Stimulated activated CD4-positive, alpha-beta T cell treated with anti-CD3 and anti-CD28 coated beads, Interleukin-12 subunit alpha, Interleukin-12 subunit beta, amount 100 ng/mL, for 24 hours (primary cell): ENCODE measurements at places on chromosomes 7 and 10.

DNA sequence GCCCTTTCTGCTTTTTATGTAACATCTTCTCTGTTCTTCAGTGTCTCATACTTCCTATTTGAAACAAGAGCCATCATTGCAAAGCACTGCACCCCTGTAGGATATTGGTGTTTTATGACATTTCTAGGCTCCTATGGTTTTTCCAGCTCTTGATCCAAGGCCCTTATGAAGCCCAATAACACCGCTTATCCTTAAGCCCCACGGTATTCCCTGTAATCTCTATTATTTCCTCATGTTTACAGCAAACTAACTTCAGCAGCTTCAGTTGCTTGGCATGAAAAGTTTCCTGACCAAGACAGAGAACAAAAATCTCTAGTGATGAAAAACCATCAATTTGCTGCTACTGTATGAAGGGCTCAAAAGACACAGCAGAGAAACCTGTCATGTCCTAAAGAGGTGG lies 34.1 kb upstream of the TES start:
- DNase-seq = no peak

DNA sequence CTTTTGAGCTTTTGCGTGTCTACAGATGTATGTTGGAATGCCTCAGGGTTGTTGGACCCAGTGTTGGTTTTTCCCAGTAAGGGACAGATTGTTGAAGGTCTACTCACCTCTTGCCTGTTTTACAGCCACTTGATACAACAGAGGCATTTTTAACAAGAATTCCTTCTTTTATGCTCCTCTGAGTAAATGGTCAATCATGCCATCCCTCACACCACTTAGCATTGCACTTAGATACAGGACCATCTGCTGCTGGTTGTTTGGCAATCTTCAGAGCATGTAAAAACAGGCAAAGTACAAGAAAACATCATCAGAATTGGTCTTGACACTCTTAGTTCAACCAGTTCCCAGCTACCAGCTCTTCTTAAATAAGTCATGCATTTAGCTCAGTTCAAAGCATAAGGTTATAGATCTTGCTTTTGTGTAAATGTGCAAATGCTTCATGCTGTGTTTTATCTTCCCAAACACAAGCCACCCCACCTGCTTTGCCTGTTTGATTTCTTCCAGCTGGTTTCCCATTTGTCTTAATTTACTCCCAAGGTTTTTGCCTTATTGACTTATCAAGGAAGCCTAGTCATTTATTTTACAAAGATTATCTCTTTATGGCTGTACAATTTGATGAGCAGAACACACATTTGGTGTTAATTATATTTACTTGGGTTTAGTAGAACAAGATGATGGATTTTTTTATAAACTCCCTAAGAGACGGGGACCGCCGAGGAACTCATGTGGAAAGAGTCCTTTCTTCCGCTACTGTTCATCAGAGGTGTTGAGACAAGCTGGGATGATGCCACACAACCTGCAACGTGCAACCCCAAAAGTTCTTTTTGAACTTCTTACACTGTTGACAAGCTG lies 136.6 kb downstream of the AHR start:
- no peak for DNase-seq

GRCh38 chr10:92506336-92506735 lies 67.6 kb downstream of the IDE start:
- no peak for DNase-seq

- no peak for DNase-seq
These were observed 111.5 kb downstream of the CCNY start for GRCh38 chr10:35447693-35448407.

- no peak for DNase-seq
These were observed 104.8 kb upstream of the SLC25A13 start for GRCh38 chr7:96426685-96427084.

DNA sequence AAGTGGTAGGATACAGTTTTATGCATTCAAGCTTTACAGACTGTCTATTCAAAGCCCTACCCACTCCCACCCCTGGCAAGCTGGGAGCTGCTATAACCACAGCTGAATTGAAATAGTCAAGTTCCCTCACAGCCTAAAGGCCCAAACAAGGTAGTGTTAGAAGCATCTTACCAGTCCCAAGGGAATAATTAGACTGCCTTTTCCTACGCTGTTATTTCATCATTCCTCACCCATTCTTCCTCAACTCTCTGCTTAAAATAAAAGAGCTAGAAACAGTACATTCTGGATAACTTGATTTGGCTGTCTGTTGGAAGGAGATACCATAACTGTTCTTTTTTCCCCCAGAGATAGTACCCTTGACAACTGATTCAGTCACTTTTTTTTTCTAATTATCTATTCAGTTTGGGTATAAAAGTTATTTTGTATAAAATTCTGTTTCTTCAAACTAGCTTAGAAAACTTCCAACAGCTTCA lies 54.0 kb downstream of the RAPGEF5 start:
- no peak for DNase-seq

DNA sequence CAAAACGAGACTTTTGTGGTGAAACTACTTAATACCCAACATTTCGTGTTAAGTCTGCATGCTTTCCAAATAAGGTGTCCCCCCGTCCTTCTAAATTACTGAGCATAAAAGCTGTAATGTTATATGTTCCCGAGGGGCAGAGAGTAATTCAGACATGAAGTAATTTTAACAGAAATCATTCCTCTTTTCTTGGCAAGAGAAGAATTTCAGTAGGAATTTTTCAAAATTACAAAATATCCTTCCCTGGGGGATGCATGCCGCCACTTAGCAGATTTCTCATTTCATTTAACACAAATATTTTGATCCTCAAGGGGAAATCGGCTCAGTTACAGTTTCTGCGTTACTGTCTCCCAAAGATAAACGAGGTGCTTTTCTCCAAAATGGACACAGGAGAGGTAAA lies 213.2 kb upstream of the RHOBTB1 start:
- no peak for DNase-seq

GRCh38 chr7:74482629-74483401 lies 29.1 kb downstream of the GTF2IRD1 start:
- DNase-seq = no peak

DNA sequence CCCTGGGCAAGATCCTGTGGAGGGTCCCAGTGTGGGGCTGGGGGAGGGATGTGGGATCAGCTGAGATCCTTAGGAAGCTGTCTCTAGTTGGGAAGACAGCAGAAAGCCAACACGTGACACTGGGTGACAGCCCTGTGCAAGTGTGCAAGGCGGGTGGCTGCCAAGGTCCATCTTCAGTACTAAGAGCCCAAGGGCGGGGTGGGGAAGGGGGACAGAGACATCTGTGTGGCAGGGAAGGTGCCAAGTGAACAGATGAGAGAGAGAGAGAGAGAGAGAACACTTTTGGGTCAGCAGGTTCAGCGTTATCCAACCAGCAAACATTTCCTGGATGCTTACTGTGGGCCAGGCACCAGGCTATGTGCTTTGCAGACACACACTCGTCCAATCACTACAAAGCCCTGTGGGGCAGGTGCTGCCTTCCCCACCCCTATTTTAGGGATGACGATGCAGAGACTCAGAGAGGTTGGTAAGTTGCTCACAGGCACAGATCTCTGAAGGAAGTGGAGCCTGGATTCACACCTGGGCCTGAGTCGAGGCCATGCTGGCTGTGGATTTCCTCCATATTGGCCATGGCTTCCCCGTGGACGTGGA lies 135.7 kb downstream of the GRK5 start:
- DNase-seq = no peak

GRCh38 chr10:31322647-31323046 lies 3.6 kb downstream of the ZEB1 start:
- no peak for DNase-seq

GRCh38 chr10:93722550-93722949 lies 20.2 kb upstream of the FRA10AC1 start:
- no peak for DNase-seq

DNA sequence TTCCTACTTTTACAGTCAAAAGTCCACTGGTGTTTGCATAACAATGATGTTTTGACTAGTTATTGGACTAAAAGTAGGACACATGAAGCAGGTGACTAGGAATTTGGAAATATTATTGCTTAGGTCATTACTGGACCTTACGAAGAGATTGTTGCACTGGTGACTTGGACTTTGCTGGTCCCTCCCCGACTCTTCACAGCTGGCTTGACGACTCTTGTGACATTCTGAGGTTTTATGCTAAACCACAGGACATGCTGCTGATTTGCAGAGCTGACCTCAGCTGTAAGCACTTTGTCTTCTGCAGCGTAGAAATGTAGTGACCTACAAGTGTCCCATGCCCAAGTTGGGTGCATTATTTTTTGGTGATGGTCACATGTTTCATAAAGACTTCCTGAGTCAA lies 21.9 kb downstream of the PCBD1 start:
- DNase-seq = no peak

- DNase-seq = no peak
These were observed 227.0 kb downstream of the BBS9 start for GRCh38 chr7:33356336-33356735.

DNA sequence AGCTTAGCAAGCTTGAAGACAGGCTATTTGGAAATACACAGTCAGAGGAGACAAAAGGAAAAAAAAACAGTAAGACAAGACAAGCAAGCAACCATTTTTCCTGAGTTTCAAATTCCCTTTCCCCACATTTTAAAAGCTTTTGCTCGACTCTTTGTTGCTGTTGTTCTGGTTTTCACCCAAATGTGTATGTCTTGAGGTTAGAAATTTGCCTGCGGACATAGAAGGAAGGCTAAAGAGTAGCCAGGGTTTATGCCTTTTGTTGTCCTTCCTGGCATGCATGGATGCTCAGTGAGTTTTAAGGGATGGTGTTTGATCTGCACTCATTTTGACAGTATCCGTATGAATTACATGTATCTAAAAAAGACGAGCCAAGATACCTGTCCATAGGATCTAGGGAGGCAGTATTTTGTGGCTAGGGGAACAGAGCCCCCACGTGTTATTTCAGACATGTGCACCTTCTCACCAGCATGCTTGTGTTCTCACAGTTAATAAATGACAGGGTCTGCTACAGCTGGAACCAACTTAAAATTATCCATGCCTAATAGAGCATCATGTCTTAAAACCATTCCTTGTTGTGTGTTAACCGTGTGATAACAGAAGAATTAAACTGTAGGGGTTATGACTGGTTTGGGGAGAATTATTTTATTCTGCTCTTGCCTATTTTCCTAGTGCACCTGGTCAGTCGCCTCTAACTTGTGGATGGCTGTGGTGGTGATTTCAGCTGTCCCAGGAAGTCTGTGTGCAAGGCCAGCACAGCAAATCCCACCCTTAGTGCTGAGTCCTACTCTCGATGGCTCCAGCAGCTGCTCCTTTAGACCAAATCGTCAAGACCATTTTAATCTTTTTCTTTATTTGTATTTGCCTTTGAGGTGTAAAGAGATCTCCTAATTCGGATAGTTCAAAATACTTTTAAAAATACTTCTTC lies 9.1 kb downstream of the WIPF3 start:
- no peak for DNase-seq

DNA sequence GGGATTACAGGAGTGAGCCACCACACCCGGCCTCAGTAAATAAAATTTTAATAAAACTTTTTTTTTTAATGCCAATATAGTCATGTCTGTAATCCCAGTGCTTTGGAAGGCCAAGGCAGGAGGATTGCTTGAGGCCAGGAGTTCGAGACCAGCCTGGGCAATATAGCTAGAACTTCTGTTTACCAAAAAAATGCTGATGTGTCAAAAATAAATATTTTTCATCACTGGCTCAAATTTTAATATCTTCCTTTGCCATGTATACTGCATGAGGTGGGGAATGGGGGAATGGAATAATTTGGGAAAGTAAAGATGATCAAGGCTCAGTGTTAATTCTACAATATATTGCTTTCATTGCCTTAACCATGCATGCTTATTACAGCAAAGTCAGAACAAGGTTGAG lies 10.7 kb upstream of the RHBDD2 start:
- DNase-seq = no peak
